ENCODE measurements at places on chromosomes 2 and 18.

DNA sequence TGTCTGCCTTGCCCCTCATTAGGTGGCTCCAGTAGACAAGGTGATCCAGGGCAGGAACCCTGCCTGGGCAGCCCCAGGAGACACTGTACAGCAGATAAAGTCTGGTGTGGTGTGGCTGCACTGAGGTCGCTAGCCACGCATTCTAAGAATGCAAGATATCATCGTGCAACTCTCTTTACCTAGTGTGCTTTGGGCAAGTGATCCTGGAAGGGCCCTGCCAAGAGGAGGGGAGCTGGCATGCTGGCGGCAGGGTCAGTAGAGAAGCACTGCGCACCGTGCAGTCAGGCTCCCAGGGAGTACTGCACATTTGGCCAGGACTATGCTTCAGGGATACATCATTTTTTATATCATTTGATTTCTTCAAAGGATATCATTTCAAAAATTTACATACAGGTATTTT, 195.3 kb upstream of the SMAD2 start:
- DNase-seq, result no peak

DNA sequence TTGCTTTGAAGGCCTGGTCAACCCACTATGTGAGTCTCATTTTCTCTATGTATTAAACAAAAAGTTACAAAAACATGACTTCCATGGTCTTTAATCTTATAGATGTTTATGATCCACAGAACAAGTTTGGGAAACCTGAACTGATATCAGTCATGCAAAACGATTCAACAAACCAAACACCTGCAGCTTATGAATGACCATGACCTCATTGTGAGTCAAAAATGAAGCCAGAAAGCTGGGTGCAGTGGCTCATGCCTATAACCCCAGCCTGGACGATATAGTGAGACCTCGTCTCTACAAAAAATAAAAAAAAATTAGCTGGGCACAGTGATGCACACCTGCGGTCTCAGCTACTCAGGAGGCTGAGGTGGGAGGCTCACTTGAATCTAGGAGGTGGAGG, 270.4 kb upstream of the CCDC68 start:
- no peak for DNase-seq

- DNase-seq, result peak; percentile 65
These were observed 18.0 kb downstream of the MBP start for GRCh38 chr18:77114415-77115191.

DNA sequence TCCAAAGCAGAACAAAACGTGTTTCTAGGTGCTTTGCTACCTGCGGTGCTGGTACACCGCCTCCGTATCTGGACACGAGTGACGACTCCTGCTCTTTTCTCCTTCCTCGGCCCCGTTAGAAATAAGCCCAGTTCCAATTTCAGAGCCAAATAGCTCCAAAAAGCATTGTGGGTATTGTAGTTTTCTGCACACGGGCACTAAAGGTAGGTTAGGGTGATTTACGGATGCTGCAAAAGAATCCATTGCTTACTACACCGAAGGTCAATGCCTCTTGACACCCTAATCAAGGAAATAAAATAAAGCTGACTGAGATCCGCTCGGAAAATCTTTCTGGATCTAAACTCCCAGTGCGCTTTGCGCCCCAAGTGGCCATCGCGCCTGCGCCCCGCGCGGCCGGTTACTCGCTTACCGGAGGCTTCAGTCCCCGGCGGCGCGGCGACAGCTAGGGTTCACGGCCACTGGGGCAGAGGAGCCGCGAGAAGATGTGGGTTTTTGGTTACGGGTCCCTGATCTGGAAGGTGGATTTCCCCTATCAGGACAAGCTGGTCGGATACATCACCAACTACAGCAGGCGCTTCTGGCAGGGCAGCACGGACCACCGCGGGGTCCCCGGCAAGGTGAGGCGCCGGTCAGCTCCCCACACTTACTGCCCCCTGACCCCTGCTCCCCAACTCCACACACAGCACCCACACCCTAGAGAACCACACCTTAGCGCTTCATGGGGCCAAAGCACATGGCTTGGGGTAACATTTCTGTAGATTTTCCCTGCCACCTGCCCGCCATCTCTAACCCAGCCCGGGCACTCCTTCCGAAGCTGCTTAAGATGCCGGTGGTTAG, at the start of gene CHAC2:
Gene CHAC2, plus strand, starts transcription at position 400 of the 837 bp plus-strand sequence. Its CDS starts 83 bp downstream, at position 483.
- DNase-seq, result no peak

Data from AG04449 (cell line).